Liver (tissue), 10 donors: ENCODE measurements at places on chromosomes 6 and 20. TPM values are rescaled to one million over a fixed set of nuclear protein-coding genes. Genes with fewer than 3 reads are reported as not detected.

DNA sequence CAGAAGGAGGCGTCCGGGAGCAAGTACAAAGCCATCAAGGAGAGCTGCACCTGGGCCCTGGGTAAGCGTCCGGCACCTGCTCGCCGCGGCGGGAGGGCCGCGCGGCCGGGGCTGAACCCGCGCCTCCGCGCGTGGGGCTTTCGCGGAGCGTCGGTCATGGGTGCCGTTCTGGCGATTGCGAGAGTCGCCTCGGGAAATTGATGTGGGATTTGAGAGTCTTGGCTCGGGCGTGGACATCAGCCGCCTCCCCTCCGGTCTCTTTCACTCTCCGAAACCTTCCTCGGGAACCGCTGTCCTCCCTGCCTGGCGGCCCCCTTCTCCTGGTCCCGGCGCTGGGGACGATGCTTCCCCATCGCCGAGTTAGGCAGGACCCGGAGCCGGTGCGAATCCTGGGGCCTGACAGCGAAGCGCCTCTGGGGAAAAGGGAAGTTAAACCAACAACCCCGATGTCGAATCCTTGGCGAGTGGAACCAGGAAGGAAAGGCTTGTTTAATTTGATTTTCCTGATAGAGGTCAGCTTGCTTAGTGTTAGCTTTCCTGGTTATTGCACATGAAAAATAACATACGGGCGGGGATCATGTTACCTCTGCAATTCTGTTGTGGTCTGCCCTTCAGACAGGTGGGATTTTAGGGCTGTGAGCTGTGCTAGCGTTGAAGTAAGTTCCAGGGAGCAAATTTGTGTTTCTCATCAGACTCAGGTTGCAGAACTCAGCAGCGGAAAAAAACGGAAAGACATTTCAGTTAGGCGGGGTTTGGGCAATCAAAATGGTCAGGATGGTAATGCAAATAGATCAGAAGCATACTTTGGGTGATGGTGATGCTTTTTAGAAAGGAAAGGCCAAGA lies 594 bp downstream of the ARFGEF3 start:
- no peak for DNase-seq

- DNase-seq = no peak
These were observed 11.3 kb downstream of the FAXC start for GRCh38 chr6:99338188-99338587.

DNA sequence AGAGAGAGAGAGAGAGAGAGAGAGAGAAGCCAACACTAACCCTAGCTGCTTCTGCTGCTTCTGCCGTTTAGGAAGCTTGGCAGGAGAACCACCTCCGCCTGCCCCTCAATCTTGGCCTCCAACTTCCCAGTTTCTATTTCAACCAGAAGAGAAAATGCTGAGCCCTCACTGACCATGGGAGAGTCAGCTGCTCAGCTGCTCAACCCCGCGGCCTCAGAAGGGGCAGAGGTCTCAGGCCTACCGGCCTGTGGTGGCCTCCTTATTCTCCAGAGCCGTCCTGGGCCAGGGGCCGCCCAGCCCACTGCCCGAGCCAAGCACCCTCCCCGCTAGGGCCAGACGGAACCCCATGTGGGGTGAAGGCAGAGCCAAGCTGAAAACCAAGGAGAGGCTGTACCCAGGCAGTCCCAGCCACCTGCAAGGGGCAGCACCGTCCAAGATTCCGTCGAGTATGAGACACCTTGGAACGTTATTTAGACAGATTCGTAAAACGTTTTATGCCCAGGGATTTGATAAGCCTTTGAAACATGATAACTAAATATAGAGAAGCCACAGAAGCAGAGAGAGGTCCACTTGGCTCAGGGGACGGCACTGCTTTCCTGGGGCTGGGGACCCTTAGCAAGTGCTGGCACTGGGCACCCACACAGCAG lies 116.6 kb downstream of the DLL1 start:
- DNase-seq = no peak

- no peak for DNase-seq
These were observed 32.5 kb upstream of the NT5E start for GRCh38 chr6:85417336-85417735.

- no peak for DNase-seq
These were observed 118.4 kb upstream of the TRAF3IP2 start for GRCh38 chr6:111724039-111724438.

GRCh38 chr6:25280344-25281074 lies 1.3 kb downstream of the CARMIL1 start:
- DNase-seq = no peak

DNA sequence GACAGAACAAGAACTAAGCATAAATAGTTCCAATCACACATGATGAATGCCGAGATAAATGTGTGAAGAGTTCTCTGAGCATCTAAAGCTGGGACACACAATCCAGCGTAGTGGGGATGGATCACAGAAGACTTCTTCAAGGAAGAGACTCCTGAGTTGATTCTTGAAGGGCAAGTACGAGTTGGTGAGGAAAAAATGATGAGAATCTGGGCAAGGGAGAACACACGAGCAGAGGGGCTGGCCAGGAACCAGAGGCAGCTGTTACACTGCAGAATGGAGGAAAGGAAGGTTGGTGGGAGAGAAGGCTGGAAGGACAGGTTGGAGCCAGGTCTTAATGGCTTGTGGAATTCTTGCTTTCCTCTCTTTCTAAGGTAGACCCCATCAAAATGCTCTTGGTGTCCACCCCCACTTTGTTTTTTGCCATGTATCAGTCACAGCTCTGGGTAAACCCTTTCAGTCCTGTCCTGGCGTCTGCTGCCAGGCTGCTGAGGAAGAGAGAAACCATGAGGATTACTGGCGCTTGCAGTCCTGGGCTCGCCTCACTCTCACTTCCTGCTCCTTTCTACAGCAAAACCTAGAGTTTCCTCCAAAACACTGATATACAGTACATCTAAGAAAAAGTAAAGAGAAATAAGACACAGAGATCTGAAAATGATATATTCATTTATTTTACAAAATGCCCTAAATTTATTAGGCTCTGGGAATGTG lies 127.6 kb upstream of the FAM184A start:
- no peak for DNase-seq

FOXQ1 gene
- total RNA-seq = not detected
